ENCODE measurements at places on chromosomes 2 and 18.

- DNase-seq = no peak
Observed at GRCh38 chr2:118091631-118092030, 3.4 kb downstream of the INSIG2 start.

- no peak for DNase-seq
Observed at GRCh38 chr18:49071778-49072177, 121.0 kb upstream of the SMAD7 start.

- DNase-seq = no peak
Observed at GRCh38 chr2:111160758-111161157, 40.0 kb downstream of the BCL2L11 start.

- DNase-seq = no peak
Observed at GRCh38 chr18:25819746-25820363, 270.6 kb downstream of the SS18 start.

- no peak for DNase-seq
Observed at GRCh38 chr2:71592181-71592711, 138.9 kb downstream of the DYSF start.

DNA sequence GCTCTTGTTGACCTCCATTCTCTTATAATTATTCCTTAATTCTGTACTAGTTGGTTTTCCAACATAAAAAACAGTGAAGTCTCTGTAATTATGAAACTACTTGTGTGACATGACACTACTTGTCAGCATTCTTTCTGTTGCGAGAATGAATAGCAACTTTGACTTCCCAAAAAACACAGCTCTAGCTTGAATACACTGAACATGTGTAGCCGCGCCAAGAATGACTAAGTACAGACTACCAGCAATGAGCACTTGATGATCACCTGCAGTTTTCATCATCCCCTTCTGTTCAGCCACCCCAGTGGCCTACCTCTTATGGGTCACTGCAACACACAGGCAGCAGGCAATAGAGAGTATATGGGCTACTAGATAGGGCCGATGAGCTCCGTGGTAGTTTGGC, 229.3 kb downstream of the TGIF1 start:
- DNase-seq = no peak

DNA sequence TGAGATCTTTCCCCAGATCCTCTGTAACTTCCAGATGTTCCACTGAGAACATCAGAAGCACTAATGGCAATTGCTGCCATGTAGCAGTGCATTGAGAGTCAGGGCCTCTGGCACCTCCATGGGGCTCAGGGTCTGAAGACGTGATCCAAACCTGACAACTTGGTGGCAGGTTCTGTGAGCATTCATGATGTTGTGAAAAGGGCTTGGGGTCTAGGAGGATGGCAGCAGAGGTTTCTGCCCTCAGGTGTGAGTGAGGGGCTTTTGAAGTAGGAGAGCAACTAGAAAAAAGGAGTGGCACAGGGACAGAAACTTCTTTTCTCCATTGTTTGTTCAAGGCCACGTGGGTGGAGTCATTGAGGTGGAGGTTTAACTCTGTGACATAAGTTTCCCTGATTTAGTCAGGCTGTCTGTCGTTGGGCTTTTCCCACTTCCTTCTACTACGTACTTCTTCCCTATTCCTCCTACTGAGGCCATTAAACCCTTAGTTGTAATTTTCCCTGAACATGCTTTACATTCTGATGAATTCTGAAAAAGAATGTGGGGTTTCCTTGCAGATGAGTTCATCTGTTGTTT, 13.1 kb downstream of the CFLAR start:
- peak; percentile 71 for DNase-seq

- no peak for DNase-seq
Observed at GRCh38 chr2:227228061-227228667, 63.7 kb downstream of the COL4A3 start.

- DNase-seq = no peak
Observed at GRCh38 chr2:45974056-45974455, 322.6 kb downstream of the PRKCE start.

DNA sequence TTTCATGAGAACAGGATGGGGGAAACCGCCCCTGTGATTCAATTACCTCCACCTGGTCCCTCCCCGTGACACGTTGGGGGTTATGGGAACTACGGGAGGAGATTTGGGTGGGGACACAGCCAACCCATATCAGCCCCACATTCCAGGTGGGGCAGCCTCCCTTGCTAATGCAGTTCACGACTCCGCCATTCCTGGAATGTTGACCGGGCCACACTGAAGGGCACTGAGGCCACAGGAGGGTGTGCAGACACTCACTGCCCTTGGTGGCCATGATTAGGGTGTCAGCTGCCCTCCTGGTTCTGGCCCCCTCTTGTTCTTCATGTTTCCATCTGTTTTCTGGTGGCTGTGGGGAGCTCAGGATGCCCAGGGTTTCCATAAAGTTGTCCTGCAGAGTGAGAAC, 176.3 kb downstream of the TWIST2 start:
- no peak for DNase-seq

GRCh38 chr2:107721586-107721985, 105.1 kb upstream of the RGPD4 start:
- DNase-seq = no peak

DNA sequence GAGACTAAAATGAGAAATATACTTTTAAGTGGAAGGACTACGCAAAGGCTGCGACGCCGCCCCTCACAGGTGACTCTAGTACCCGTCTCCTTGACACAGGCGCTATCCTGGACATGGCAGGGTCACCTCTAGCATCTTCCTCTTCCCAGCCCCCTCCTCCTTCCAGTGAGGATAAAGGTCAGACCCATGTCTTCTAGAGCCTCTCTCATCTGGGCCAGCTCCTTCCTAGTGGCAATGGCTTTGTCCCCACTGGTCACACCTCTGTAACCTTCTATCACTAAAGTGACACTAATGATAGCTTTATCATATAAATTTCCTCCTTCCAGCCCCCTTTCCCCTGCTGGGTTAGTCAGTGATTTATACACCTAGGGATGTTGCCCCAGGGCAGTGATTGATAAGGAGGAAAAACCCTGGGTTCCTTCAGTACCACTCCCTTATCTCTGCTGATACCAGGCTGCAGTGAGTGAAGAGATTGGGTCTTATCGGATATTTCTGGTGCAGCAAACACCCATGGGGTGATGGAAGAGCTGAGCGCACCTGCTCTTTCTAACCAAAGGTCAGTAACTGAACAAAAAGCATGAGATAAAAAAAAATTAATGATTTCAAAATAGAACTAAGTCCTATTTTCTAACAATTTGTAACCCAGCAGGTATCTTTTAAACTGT, 62.0 kb upstream of the FZD5 start:
- no peak for DNase-seq

GRCh38 chr2:150944315-150944714, 317.3 kb downstream of the RBM43 start:
- no peak for DNase-seq

DNA sequence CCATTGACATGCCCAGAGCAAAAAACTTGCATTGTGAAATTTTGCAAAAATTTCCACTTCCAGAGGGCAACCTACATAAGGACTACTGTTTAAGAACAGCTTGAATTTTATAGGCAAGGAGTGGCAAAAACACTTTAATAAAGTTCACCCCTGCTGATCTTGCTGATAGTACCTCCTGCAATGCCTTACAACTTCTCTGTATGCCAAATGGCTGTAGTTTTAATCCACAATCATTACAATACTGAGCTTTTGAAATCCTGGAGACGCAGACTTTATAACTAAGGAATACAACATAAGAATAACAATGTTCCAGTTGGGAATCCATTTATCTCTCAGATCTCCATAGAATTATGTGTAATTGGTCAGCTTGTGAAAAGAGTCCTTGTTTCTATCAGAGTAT, 247.5 kb downstream of the KCNJ3 start:
- no peak for DNase-seq

DNA sequence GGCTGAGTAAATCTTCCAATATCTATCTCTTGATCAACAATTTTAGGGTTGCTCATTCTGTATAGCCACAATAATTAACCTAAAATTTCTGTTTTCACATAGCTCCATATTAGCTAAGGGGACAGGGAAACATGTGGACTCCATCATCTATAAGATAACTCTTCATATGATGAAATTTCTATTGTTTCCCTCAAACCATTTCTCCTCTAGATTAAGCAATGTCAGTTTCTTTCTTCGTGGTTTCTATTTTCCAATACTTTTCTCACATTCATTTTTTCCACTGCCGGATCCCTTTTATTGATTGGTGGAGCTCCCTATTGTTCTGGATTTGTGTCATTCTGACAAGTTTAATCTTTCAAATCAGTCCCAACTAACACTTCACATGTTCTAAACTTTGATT, 1221.3 kb upstream of the ZEB2 start:
- DNase-seq = no peak

DNA sequence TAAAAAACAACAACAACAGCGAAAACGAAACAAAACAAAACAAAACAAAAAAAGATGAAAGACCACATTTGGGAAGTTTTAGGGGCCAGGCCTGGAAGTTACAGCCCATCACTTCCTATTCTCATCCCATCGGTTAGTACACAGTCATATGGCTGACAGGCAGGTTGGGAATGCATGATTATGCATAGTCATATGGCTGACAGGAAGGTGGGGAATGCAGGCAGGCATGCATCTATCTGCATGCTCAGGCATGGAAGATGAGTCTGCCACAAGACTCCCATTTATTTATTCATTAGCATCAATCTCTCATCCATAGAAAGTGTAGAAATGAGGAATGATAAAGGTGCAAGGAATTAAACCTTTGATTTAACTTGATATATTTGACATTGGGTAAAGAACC, 325.3 kb upstream of the MEX3C start:
- no peak for DNase-seq

DNA sequence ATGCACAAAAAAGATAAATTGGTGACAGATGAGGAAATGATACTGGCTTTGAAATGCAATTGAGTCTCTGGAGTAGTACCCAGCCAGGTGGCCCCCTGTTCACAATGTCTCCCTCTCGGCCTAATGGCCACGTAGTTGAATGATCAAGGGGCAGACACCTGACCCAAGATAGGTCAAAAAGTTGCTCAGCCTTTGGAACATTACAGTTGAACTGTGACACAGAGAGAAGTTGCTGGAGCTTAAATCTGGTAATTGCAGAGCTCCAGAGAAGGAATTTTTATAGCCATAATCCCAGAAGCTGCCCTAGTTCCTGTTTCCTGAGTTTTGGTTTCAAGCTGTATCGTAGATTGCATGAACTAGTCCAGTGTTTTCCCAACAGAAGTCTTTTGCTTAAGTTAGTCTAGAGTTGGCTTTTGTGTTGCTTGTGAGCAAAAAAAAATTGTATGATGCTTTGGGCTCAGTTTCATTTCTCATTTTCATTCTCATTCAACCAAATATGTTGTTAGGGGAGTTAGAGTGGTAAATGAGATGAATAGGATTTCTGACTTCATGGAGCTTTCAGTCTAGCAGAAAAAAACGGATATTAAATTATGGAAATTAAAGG, 117.9 kb downstream of the CSRNP3 start:
- no peak for DNase-seq

DNA sequence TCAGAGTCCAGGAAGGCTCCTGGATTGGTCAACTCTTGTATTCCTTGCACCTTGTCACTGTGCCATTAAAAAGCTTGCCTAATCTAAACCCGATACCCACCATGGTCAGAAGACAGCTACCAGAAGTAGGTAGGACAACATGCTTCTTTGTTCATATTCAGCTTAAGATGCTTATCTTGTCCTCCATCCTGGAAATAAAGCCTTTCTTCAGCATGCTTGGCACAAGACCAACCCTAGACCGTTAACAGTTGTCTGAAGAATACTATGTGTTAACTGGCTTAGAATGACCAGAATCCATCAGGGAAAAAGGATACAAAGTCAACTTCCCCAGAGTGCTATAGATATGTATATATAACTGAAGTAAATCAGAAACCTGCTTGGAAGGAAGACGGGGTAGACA, 193.9 kb downstream of the ZRANB3 start:
- no peak for DNase-seq

DNA sequence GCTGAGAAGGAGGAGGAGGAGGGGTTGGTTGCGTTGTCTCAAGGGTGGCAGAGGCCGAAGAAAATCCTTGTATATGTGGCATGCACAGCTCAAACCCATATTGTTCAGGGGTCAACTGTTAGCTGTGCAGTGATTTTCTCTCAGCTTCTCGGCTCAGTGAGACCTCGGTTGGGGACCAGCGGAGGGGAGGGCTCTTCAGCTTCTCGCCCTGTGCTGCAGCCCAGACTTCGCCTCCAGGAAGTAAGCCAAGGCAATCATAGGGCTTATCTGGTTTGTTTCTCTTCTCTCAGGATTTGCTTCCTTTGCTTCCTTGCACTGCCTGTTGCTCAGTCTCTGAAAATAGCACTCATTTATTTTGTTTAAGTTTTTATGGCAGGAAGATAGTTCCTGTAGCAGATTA, 85.5 kb downstream of the SOWAHC start:
- DNase-seq = no peak

DNA sequence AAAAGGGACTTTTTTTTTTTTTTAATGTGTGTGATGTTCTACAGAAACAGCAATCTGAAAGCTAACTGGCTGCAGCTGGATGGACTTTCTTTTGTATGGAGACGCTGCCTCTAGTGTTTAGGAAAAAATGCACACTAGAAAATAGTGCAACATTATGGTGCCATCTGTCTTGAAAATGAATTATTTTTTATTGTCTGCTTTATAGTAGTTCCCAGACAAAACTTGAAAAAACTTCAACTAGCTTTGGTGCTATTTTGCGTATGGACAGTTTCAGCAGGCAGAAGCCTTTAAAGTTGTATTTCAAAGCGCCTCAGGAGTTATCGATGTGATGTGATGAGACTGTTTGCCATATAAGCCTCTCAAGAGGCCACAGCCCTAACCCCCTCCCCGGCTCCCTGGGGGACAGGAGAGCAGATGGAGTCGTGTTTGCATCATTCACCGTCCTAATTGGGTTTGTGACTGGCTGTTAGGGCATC, 86.9 kb downstream of the LTBP1 start:
- DNase-seq = no peak

Measured in CD4-positive, alpha-beta T cell treated with Interleukin-2 at 100 ng/mL for 4 hours (primary cell).